RKO (cell line): ENCODE measurements at places on chromosomes 2 and 18.

- no peak for DNase-seq
Observed at GRCh38 chr2:239962890-239963591, 62.1 kb downstream of the NDUFA10 start.

GRCh38 chr18:64097497-64097896 lies 51.4 kb downstream of the LINC00305 start:
- peak; percentile 15 for DNase-seq

DNA sequence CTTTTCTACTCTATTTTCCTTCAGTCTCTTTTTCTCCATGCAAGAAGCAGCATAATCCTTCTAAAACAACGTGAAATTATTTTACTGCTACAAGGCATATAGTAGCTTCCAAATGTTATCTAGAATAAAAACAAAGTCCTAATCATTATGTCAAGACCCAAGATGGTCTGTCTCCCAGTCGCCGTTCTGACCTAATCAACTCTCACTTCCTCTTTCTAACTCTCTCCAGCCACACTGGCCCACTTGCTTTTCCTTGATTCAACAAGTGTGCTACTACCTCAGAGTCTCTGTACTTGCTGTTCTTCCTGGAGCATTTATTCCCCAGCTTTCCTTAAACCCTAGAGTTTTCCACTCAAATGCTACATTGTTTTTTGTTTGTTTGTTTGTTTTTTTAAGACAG lies 1491.2 kb downstream of the LRP1B start:
- DNase-seq, result no peak

DNA sequence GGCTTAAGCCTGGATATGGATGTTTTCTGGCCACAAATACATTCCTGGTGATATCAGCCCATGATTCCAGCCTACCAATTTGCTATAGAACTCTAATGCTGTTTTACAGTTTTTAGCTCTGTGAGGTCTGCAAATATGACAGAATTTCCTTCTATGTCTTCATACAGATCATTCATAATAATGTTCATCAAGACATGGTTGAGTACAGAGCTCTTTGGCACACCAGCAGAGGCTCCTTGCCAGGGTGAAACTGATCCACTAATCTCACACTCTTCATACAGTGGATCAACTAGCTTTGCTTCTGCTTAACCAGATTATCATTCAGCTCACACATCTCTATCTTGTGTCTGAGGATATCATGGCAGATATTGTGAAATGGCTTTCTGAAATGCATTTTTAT lies 672.1 kb downstream of the STK39 start:
- no peak for DNase-seq

- DNase-seq, result no peak
Observed at GRCh38 chr18:46042571-46043123, 29.4 kb downstream of the PSTPIP2 start.
